Activated T-helper 17 cell treated with anti-CD3 and anti-CD28 coated beads, Interleukin-2, amount 50 U/mL, for 72 hours (primary cell): ENCODE measurements at places on chromosomes 12 and 14. TPM values are rescaled to one million over a fixed set of nuclear protein-coding genes. Genes with fewer than 3 reads are reported as not detected.

DNA sequence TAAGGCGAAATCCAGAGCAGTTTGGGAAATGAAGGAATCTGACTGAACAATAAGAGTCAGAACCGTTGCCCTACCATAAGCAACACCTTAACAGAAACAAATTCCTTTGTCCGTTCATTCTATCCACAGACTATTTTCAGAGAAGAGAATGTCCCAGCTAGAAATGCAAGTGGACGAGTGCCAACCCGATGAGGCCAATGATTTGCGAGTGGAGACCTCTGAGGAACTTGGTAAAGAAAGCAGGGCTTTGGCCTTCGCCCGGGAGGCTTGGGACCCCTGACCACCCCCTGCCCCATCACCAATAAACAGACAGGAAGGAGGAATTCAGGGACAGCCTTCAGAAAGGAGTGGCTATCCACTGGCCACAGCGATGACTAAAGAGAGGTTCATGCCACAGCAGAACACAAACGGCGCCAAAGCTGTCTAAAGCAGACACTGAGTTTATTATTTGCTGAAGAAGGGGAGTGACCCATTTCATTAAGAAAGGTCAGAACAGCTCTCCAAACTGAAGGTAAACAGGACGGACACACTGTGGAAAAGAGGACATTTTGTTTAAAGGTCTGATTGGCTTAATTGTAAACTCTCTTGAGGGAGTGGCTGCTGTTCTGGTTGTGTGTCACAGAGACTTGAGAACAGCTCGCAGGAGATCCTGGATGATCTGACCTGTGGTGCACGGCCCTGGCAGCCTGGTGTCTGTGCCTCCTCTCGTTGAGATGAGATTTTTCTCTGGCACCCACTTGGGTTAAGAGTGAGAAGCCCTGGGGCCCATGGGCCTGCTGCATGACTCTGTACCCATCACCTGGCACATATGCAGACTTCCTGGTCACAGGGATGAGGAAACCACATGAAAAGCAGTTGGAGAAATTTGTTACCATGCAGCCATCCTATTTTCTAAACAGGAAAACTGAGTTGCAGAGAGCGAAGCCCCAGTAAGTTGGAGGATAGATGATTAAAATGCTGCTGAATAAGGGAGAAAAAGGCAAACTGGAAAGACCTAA is 142.0 kb upstream of the PZP start:
- ATAC-seq = no peak

GRCh38 chr12:121237415-121237814 is 27.5 kb downstream of the P2RX4 start:
- no peak for ATAC-seq

Gene CTSG
- not detected for total RNA-seq

- ATAC-seq = peak; percentile 83
These were observed 67.0 kb downstream of the PRKCH start for GRCh38 chr14:61388173-61388975.

Gene TAS2R8
- total RNA-seq = not detected
